ENCODE measurements at places on chromosomes 5 and 9.

DNA sequence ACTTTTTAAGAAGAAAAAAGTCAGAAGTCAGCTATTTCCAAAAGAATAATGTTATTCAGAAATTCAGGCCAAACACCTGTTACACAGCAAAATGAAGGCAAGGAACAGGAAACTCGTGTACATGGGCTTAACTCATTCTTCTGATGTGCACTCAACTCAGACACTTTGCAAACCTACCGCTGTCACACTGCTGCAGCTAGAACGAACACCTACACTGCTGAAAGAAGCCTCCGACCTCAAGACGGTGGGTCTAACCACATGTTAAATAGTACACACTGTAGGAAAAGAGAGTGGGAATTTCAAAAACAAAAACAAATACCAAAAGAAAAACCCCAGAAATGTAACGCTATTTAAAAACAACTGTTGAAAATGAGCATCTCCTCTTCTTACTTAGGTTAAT is 384.5 kb downstream of the IRX1 start:
- DNase-seq, result no peak

GRCh38 chr9:123360161-123361085 is 4.4 kb downstream of the CRB2 start:
- no peak for DNase-seq

- DNase-seq, result no peak
Measured at GRCh38 chr5:137146402-137146890, 352.7 kb downstream of the SPOCK1 start.

GRCh38 chr9:35700031-35700430 is 10.3 kb upstream of the TPM2 start:
- DNase-seq, result no peak

GRCh38 chr9:93577078-93577974 is 942 bp downstream of the PHF2 start:
- DNase-seq, result no peak

DNA sequence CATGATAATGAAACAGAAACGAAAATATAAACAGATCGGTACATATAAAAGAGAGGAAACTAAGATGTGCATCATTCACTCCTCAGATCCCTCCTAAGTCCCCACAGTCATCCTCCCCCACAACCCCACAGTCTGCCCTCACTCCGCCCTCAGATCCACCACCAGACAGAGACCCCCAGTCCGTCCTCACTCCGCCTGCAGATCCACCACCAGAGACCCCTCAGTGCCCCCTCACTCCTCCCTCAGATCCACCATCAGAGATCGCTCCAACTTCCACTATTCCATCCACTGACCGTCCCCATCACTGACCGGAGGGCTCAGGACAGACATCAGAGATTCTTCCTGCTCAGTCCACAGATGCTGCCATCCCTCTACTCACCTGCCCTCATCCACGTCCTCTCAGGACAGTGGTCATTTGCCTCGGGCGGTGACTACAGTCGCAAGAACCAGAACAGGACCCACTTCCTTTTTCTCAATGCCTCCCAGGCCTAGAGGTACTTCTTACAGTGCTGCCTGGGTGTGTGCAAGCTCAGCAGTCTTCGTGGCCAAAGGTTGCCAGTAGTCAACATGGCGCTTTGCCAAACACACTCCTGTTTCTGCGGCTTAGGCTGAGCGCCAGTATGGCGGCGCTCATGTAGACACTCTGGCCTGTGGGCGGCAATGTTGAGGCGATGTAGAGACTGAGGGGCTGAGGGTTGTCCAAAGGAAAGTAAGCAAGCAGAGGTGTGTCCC is 8.3 kb upstream of the SPATA31C1 start:
- DNase-seq, result no peak

- DNase-seq, result no peak
Measured at GRCh38 chr5:91146905-91147600, 236.1 kb downstream of the ARRDC3 start.

DNA sequence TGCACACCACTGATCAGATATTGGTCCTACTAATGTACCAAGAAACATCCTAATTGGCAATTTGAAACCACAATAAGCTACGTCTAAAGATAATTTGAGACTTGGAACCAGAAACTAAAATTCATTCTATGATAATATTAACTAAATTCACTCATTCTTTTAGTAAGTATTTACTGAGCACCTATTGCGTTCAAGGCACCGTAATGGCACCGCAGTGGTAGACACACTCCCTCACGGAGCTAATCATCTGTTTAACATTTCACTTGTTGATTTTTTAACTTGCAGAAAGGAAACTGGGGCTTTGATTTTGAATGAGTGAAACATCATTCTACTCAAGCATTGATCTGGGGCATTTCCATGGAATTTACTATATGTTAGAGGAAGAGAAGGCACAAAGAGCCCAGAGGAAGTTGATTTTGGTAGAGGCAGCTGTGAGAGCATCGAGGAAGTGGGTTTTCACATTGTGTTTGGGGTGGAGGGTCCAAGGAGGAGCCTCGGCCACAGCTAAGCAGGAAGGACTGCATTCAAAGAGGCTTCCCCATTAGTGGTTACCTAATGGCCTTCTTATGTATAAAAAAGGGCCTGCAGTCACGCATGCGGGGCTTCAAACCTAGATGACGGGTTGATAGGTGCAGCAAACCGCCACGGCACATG is 7.1 kb downstream of the RAPGEF1 start:
- DNase-seq, result no peak

- no peak for DNase-seq
Measured at GRCh38 chr5:4662756-4663155, 477.4 kb upstream of the ADAMTS16 start.

DNA sequence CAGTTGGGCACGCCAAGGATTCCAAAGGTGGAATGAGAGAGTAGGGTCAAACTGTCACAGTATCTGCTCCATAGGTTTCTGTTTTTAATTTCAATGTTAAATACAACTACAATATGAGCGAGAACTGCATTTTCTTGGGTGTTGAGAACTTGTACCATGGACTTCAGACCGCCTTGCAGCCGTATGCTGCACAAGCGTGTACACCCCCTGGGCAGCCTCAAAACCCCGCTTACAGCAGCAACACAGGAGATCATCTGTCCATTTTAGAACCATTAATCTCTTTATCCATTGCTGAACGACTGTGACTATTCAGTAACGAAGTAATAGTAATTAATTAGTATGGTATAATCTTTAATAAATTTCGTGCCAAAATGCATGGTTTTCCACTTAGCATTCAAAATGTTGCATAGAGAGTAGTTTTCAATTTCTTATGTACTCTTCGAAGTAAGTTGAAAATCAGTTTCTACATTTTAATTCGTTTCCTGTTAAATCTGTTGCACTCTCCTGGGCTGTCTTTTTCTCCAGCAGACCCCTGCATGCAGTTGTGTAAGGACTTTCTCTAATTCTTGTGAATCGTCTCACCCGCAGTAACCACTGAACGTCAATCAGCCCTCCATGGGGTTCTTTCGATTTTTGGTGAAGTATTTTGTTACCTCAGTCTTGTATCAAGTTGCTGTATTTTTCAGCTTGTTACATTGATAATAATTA is 42.0 kb upstream of the GARNL3 start:
- no peak for DNase-seq

GRCh38 chr9:37179576-37179975 is 59.2 kb downstream of the ZCCHC7 start:
- DNase-seq, result no peak

DNA sequence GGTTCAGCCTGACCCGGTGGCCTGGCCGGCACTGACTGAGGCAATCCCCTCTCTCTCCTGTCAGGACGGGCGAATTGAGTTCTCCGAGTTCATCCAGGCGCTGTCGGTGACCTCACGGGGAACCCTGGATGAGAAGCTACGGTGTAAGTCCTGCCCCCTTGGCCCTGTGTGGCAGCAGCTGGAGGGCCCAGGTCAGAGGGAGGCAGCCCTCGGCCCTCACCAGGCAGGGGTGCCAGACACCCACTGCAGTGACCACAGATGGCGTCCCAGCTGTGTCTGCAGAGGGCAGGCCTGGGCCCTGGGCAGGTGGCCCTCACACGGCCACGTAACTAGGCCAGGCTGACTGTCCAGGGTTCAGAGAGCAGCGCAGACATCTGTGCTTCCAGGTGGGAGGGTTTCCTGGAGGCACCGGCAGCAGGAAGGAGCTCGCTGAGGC is 45.9 kb upstream of the HMCN2 start:
- no peak for DNase-seq

- DNase-seq, result no peak
Measured at GRCh38 chr5:54917323-54917722, 68.1 kb downstream of the ESM1 start.

GRCh38 chr9:134287591-134288491 is 38.4 kb upstream of the RXRA start:
- no peak for DNase-seq

DNA sequence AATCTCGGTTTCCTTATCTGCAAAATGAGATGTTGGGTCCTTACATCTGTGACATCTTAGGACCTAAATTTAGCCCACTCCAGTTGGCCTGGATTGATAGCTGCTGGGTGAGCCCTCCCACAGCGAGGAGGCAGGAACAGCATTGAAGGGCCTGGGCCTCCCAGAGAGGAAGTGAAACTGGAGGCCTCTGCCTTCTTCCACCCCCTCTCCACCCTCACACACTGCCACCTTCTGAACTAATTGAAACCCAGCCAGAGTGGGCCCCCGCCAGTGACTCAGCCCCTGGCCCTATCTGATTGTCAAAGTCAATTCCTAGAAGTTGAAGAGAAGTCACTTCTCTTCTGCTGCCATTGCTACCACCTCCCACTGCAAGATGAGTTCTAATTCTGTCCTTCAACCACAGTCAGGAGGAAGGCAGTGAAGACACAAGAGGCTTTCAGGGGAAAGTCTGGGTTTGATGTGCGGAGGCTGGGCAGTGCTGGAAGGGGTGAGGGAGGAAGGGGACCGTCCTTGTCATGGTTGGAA is 55.2 kb upstream of the NEK6 start:
- DNase-seq, result peak; percentile 57

GRCh38 chr9:125258160-125258785 is 3.4 kb upstream of the GAPVD1 start:
- no peak for DNase-seq

DNA sequence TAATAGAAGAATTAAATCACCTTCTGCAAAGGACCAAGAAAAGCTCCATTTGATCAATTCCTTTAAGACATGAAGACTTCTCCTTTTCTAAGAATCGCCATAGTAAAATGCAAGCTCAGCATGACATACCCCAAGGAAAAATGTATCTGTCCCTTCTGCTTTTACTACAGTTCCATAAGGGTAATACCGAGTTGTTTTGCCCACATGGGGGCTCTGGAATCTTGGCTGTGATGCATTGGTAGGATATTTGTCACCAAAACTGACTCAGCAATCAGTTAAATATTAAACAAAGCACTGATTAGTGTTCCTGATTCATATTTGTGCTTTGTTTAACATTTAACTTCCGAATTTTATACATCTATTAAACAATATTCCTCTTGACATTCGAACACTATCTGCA is 24.3 kb upstream of the KCNIP1 start:
- no peak for DNase-seq

DNA sequence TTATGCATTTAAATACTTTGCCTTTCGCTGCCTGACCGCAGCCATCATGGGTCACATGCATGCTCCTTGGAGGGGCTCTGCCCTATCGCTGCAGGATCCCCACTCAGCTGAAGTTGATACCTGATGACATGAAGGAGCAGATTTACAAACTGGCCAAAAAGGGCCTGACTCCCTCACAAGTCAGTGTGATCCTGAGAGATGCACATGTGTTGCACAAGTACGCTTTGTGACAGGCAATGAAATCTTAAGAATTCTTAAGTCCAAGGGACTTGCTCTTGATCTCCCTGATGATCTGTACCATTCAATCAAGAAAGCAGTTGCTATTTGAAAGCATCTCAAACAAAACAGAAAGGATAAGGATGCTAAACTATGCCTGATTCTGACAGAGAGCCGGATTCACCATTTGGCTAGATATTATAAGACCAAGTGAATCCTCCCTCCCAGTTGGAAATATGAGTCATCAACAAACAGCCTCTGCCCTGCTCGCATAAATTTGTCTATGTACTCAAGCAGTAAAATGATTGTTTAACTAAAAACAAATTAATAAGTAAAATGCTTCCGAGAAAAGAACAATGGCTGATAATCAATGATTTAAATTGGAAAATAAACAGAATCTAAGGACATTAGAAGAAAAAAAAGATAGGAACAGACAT is 41.6 kb upstream of the PPP2CA start:
- no peak for DNase-seq

GRCh38 chr9:114047717-114048116 is 30.4 kb downstream of the AMBP start:
- DNase-seq, result no peak

DNA sequence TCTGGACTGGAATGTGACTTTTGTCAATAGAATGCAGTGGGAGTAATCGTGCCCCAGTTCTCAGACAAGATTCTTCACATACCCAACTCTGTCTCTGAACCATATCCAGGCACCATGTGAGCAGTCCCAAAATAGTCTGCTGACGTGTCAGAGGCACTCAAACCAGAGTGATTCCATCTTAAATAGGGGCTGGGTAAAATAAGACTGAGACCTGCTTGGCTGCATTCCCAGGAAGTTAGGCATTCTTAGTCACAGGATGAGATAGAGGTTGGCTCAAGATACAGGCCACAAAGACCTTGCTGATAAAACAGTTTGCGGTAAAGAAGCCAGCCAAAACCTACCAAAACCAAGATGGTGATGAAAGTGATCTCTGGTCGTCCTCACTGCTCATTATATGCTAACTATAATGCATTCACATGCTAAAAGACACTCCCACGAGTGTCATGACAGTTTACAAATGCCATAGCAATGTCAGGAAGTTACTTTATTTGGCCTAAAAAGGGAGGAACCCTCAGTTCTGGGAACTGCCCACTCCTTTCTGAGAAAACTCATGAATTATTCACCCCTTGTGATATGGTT is 16.9 kb upstream of the PLCXD3 start:
- no peak for DNase-seq

- no peak for DNase-seq
Measured at GRCh38 chr9:137312852-137313325, 10.8 kb upstream of the NRARP start.

GRCh38 chr5:38783011-38783561 is 62.7 kb upstream of the OSMR start:
- DNase-seq, result no peak

- no peak for DNase-seq
Measured at GRCh38 chr9:93203026-93203717, 19.2 kb downstream of the WNK2 start.

DNA sequence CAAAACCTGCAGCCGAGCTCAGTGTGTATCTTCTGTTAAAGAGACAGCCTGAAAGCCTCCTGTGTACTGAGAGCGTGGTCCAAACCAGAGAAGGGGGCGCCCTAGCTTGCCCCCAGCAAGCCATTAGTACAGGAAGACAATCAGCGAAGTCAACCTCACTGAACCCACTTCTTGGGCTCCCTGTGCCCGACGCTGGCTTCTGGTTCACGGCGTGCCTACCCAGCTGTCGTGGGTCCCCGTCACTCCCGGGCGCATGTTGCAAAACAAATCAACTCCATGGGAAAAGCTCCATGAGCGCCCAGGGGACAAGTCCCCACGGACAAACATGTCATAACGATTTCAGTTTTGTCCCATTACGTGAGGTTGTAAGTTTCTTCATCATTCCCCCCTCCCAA is 326.9 kb downstream of the SH3GL2 start:
- no peak for DNase-seq

- no peak for DNase-seq
Measured at GRCh38 chr5:135030956-135031812, 2.8 kb downstream of the PITX1 start.

Data from activated CD4-positive, CD25-positive, alpha-beta regulatory T cell (primary cell).